ENCODE measurements at places on chromosomes 6 and 20.
A peak's percentile ranks its signal among the peaks of the same experiment; 100 is the strongest.

DNA sequence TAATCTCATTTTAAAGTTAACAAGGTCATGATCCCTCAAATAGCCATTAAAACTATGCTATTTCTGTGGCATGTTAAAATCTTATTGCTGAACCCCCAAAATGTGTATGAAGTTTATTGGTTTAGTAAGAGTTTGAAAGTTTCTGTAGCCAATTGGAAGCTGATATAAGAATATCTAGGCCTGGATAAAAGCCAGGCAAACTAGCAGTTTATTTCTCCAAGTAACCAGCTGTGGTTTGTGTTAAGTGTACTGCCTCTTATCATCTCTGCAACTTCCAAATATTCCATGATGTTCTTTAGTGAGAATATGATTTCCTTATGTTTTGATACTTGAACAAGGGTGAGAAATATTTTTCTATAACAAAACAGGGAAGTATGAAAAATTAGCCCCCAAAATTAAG lies 76.7 kb downstream of the PRSS35 start:
- DNase-seq: no peak

- peak; percentile 60 for DNase-seq
Observed at GRCh38 chr6:108966855-108967755, 118.9 kb downstream of the ARMC2 start.

- peak; percentile 96 for DNase-seq
Observed at GRCh38 chr20:57579898-57580447, 19.1 kb downstream of the PCK1 start.

GRCh38 chr20:44886266-44886651 lies 754 bp downstream of the YWHAB start:
- DNase-seq: no peak

GRCh38 chr20:32282461-32282860 lies 5.0 kb downstream of the KIF3B start:
- DNase-seq: no peak

DNA sequence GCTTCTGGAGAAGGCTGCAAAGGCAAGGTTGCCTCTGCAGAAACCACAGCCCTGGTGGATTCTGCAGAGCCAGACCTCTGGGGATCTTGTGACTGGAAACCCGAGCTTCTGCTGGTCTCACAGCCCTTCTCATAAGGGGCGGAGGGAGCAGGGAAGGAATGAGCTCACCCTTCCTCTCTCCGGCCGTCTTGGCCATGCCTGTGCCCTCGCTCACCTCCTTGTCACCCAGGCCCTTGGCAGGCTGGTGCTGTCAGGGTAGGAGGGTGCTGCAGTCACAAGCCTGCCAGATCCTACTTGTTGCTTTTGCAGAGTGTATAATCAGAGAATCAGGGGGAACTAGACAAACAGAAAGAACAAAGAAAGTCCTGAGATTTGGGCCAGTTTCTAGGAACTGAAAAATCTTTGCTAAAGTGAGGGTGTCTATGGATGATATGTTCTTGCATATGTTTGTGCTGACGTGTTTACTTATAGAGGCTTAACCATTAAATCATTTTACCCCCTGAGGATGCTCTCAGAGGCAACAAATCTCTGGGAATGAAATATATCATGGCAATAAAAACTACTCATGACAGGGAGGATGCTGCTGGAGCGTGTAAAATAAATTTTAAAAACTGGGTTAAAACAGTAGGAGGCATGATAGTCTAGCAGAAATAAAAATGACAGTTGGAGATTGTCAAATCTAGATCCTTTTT lies 244.9 kb upstream of the SOX4 start:
- DNase-seq: peak; percentile 45
